ENCODE measurements at places on chromosomes 5 and 9.
A peak's percentile ranks its signal among the peaks of the same experiment; 100 is the strongest.

DNA sequence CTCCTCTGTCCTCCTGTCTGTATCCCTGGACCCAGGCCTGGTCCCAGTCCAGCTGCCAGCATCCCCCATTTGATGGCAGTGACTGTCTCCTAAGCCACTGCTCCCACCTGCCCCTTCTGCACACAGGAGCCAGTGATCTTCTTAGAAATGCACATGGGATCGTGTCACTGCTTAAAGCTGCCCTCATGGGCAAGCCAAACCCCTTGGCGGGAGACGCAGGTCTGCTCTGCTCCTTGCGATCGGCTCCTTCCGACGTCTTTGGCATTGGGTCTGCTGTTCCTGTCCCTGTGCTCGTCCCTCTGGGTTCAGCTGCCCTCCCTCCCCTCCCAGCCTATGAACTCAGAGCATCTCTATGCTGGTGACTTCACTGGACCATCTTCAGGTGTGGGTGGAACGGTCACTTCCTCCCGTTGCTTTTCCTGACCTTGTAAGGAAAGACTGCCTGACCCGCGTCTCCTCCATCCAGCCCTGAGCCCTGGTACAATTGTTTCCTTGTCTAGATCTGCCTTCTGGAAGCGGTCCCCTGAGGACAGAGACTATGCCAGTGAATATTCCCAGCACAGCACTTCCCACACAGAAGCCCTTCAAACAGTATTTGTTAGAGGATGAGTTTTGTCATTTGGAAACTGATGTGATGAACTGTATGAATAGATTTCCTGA is 116.5 kb downstream of the ZNF354C start:
- no peak for DNase-seq

- DNase-seq = no peak
Measured at GRCh38 chr9:116151966-116152381, 1.6 kb upstream of the PAPPA start.

- DNase-seq = no peak
Measured at GRCh38 chr9:19600538-19600937, 188.3 kb downstream of the SLC24A2 start.

DNA sequence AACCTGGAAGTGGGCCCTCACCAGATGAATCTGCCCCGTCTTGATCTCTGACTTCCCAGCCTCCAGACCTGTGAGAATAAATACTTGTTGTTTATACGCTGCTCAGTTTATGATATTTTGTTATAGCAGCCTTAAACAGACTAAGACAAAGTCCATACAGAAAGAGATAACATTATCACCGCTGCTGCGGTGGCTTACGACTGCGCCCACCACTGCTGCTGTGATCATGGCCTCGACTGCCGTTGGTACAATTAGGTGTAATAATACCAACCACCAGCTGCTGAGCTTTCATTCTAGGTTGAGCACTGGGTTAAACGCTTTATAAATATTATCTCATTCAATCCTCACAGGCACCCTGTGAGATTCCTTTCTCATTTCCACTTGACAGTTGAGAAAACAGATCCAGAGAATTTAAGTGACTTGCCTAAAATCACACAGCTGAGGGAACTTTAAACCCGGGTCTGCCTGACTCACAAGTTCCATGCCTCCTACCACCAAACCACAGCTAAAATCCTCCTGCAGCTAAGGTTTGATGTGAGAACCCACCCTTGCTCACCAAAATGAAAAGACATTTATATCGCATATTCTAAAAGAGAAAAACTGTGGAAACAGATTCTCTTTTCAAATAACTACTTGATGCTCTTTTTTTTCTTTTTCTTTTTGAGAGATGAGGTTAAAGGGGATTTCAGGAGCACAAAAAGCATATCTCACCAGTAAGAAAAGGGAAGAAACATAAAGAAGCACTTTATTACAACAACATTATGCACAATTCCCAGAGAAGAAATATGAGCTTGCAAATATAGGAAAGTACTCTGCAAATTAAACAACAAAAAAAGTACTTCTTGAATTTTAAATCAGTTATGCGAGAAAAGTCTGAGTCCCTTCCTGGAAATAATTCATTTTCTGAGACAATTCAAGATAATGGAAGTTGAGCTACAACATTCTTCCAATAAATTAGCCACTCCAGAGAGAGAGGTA is 23.9 kb downstream of the GOLM1 start:
- DNase-seq = no peak

- DNase-seq = no peak
Measured at GRCh38 chr5:120236360-120236759, 227.7 kb upstream of the PRR16 start.

GRCh38 chr5:119174578-119175163 is 103.8 kb downstream of the DMXL1 start:
- no peak for DNase-seq

GRCh38 chr5:1515311-1515920 is 8.3 kb downstream of the LPCAT1 start:
- DNase-seq = peak; percentile 44

DNA sequence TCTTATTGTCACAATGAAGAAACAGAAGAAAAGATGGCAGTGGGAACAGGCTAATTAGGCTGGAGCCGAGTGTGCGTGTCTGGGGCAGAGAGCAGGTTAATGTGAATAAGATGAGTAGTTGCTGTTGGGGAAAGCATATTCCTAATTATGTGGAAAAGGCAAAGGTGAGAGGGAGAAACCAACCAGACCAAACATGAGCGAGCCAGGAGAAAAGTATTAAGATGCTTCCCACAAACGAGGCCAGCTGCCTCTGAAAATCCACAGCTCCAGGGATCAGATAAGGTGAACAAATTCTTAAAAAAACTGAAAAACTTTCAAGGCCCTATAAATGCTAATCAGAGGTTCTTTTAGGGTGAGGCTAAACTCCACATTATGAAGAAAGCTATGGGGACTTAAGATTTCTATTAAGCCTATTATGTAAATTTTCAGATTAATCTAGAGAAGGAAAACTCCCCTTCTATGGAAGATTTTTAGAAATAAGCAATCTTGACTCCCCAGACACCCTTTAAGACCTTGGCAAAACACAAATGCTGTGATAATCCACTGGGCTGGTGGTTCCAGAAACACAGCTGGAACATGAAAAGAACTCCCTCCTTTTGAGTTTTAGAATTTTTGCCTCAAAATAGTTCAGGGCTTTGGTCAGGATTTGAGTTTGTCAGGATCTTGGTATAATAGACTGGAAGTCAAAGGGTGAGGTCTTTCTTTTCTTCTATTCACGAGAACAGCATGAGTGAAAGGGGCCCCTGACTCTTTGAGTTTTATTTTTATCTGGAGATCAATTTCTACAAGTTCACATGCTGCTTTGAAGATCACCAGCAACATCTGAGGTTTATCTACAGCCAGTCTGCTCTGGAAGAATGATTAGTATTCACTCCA is 238.1 kb downstream of the SPOCK1 start:
- no peak for DNase-seq

GRCh38 chr5:35264509-35264908 is 34.2 kb upstream of the PRLR start:
- no peak for DNase-seq

- peak; percentile 57 for DNase-seq
Measured at GRCh38 chr5:1445313-1445688, at the start of gene SLC6A3. Gene SLC6A3 (minus strand): TSS chr5:1445440. CDS start chr5:1443197, 2,243 bp downstream.

- DNase-seq = no peak
Measured at GRCh38 chr9:133277467-133277866, 2.5 kb upstream of the ABO start.

GRCh38 chr5:159416438-159416837 is 86.2 kb upstream of the IL12B start:
- no peak for DNase-seq

DNA sequence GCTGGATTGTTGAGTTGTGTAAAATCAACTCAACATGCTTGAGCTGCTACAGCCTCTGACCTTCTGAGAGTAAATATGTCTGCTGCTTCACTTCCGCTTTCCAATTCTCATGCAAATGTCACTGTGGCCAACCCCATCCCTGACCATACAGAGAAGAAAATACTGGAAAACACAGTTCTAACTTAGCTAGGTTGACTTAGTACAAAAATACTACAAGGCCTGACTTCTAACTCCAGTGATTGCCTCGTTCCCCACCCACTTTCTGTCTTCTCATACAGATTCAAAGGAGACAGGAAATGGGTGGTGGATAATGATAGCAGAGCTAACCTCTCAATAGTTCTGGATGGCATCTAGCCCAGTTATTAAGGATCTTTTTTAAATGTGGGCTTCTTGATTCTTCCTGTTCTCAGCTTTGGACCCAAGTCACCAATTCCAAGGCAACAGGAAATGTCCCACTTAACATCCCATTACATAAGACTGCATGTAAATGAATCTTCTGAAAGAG is 226.6 kb upstream of the SLC24A2 start:
- no peak for DNase-seq

DNA sequence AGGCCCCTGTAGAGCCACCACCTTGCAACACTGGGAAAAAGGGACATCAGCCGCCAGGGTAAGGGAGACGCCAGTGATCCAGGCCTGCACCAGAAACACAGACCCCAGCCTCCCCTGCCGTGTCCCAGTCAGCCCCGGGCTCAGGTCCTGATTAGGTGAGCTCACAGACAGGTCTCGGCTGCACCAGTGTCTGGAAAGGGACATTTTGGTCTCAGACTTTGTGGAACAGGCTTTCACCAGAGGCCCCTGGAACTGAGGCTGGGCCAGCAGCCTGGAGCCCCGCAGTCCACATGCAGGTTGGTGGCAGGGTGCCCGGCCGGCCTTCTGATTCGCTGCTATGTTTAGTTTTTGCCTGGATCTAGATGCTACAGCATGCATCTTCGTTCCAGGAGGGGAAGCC is 369.0 kb upstream of the IRX4 start:
- no peak for DNase-seq

DNA sequence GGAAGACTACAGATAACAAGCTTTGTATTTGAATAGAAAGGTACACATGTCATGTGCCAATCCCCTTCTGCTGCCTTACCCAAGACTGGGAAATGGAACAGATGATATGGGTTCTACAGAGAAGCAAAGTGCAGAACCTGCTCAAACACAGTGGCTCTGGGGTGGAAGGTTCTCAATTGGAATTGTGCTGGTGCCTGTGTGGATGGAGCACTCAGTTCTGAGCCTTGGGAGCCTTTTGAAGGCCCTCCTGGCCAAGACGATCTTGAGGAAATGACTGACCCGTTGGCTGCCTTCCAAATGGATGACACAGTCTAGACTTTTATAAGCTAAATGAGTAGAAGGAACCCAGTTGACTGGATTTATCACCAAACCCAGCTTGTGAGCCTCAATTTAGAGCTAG is 4.2 kb upstream of the PRSS3 start:
- DNase-seq = no peak

GRCh38 chr5:62902126-62902525 is 323.5 kb downstream of the LRRC70 start:
- DNase-seq = no peak

- no peak for DNase-seq
Measured at GRCh38 chr5:145830594-145830993, 4.5 kb downstream of the PRELID2 start.

GRCh38 chr5:129601576-129601975 is 141.5 kb downstream of the ADAMTS19 start:
- no peak for DNase-seq

- DNase-seq = peak; percentile 7
Measured at GRCh38 chr5:176736931-176737745, 73.2 kb upstream of the UNC5A start.

DNA sequence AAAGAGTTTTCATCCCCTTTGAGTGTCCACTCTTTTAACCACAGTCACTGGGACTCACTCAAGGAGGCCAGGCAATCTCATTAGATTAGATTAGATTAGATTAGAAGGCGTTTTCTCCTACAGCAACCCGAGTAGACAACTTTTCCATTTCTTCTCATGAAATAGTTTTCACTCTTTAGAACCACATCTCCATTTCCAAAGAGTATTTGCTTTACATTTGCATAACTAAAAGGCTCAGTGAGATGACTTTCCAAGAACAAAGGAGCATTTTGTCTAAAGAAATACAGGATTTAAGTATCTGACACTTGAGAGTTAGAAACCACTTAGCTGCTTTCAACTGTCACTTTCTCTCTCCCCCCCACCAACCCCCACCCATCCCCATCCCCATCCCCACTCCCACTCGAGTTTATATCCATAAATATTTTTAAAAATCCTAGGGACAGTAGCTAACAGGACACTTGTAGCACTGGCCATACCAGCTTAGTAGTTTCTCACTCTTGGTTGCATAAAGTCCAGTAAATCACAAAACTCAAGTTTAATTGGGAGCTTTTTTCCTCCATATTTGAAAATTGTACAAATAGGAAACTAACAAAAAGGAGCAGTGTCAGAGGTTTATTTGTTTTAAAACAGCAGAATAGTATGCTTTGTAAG is 2202.9 kb upstream of the WWC1 start:
- DNase-seq = no peak

- DNase-seq = no peak
Measured at GRCh38 chr5:2291146-2291840, 408.6 kb upstream of the IRX4 start.

DNA sequence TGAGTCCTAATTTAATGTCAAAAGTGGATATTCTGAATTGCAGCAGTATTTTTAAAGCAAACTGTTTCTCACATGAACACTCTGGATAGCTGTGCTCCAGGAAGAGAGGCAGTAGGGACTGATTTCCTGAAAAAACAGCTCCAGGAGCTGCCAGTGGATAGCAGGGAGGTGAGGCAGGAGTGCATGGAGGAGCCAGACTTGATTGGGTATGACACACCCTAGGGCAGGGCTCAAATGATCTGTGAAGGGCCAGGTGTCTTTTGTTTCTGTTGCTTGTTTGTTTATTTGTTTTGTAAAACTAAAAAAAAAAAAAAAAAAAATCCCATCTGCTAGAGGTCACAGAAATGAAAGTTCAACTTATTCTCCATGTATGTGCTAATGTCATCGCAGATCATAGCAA is 83.4 kb downstream of the ADRB2 start:
- DNase-seq = no peak

GRCh38 chr5:134188092-134188491 is 11.3 kb upstream of the SKP1 start:
- DNase-seq = no peak

GRCh38 chr5:151903243-151903653 is 21.4 kb downstream of the GLRA1 start:
- no peak for DNase-seq

DNA sequence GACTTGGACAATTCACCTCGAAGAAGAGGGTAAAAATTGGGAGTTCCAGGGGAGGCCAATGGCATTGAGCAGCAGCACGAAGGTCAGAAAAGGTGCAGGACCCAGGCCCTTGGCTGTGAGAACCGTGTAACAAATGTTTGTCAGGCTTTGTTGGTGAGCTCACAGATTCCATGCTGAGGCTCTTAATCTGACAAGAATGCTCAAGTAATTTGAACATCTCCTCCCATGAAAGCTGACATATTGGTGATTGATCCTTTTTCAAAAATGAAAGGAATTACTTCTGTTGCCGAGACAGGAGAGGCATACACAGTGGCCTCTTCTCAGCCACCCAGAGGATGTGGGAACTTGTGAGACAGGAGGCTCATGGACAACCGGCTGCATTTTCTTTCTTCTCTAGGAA is 11.6 kb downstream of the RAI14 start:
- DNase-seq = no peak

DNA sequence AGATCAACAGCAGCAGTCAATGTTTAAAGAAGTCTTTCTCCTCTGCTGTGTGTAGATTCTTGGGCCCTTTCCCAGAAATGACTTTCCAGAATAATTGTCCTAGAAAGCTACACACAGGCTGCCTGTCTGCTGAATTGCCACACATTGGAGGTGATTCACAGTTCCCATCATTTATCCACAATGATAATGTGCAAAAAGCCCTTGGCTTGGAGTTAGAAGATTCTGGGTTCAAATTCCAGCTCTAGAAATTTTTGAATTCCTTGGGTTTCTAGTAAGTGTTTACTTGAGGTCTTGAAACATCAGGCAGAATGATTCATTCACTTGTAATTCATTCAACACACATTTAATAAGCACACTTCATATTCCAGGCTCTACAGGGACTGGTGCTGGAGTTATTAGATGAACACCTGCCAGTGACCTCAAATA is 28.6 kb upstream of the EPB41L4B start:
- no peak for DNase-seq
